Globus pallidus (tissue), 1 donor: ENCODE measurements at places on chromosomes 5 and 9.

DNA sequence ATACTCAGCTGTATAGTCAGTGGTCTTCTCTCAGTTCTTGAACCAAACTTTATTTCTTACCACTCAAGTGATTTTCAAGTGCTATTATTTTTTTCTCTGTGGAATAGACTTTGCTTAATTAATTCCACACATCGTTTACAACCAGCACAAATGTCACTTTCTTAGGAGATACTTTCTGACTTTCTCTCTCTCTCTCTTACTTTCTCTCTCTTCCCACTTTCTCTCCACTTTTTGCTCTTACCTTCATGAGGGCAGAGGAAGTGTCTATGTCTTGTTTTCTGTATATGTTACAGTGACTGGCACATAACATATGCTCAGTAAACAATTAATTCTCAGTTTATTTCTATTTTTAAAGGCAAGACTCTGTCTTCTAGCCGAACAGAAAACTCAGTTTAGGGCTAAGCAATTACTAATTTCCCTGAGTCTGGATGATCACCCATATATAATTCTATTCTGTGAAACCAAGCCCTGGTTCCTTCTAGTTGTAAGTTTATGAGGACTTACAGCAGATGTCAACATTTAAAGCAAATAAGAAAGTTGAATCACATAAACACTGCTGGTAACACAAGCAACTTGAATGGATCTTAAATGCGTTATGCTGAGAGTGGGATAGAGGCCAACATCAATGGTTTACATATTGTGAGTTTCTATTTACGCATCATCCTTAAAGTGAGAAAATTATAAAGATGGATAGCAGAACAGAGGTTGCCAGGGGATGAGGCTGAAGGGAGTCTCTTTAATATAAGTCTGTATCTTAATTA is 791.4 kb downstream of the MTRR start:
- DNase-seq: no peak

GRCh38 chr5:68428231-68428811 is 212.8 kb downstream of the PIK3R1 start:
- DNase-seq: no peak

DNA sequence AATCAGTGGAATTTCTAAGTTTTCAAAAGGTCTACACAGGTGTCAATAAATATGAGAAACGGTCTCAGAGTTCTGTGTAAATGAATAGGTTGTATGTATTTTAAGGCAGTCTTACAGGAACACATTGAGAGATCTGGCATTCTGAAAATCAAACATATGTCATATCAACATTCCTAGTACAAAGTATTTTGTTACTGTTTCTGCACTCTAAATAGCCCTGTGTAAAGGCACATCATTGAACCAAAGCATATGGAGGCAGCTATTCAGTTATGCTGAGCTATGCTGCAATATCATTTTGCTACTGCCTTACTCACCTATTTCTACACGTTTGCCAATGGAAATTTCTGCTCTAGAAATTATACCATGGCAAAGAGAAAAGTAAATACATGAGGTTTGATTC is 379.1 kb downstream of the KIAA0825 start:
- no peak for DNase-seq

DNA sequence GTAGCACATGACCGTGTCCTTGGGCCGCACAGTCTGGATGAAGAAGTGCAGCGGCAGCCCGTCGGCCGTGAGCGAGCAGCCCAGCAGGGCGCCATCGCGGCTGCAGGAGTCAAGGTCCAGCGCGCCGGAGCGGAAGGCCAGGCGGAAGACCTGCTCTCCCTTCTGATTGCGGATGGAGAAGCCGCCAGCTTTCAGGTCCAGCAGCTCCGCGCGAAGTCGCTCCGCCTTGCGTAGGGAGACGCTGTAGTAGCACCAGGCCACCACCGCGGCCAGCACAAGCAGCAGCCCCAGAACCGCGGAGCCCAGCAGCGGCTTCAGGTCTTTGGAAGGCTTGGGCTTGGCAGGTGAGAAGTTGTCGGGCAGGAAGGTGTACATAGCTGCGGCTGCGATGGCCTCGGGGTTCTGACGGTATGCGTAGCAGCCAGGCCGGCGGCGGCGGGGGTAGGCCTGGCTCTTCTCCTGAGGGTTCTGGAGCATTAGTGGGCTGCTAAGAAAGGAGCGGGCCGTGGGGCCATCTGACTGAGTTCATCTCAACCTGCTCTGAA is 4.2 kb downstream of the MYORG start:
- DNase-seq: no peak

GRCh38 chr5:174514983-174515394 is 209.4 kb upstream of the MSX2 start:
- no peak for DNase-seq

DNA sequence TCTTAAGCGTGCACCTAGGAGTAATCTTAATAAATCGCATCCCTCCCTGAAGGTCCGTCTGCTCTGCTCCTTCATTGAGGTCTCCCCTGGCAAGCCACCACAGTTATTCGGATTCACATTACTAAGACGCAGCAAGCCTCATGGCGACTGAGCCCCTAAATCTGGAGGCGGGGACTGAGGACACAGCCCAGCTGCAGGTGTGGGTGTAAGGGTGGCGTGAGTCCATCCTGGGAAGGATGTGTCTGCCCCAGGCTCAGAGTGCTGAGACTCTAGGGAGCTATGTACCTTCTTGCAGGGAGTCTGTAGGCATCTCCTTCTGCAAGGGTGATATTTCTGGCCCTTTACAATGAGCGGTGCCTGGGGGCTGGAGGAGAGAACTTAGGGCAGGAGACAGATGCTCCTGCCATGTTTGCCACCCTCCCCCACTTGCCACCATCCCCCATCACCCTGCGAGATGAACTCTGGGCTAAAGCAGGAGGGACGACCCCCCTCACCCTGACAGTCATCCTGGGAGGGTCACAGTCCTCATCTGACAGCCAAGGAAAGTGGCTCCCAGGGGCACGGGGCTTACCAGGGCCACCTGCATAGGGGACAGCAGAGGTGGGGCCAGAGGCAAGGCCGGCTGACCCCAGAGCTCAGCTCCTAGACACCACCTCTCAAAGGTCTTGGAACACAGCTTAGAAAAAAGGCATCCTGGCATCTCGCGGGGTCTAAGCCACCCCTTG is 76.4 kb upstream of the FCN1 start:
- DNase-seq: no peak

GRCh38 chr9:125609744-125610143 is 97.3 kb downstream of the MAPKAP1 start:
- DNase-seq: no peak

- no peak for DNase-seq
Observed at GRCh38 chr5:149345892-149346222, 558 bp downstream of the GRPEL2 start.

- no peak for DNase-seq
Observed at GRCh38 chr5:176161431-176161830, 76.8 kb upstream of the SIMC1 start.

- peak; percentile 27 for DNase-seq
Observed at GRCh38 chr5:43555895-43556606, 826 bp downstream of the PAIP1 start.

- no peak for DNase-seq
Observed at GRCh38 chr5:2983583-2984300, 232.3 kb upstream of the IRX2 start.

- DNase-seq: no peak
Observed at GRCh38 chr9:74115976-74116375, 381.2 kb upstream of the RORB start.

GRCh38 chr9:114552706-114553105 is 34.9 kb upstream of the ATP6V1G1 start:
- DNase-seq: no peak

DNA sequence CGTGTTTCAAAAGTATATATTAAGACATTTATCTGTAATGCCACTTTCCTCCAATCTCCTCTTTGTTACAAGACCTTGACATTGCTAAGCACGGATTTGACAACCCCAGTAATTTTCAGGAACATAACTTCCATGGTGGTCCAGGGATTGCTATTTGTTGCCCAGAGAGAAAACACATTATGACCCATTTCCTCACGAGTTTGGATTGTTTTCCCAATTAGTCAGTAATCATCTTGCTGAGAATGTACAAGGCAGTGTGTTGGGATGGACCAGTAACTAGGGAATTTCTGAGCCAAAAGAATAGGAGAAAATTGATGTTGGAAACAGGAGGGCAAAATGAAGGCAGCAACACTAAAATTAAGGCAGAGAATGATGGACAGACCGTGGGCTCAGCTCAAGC is 574.1 kb downstream of the EBF1 start:
- no peak for DNase-seq

GRCh38 chr5:59034498-59035186 is 451.8 kb downstream of the RAB3C start:
- DNase-seq: peak; percentile 16
